Osteoblast (primary cell): ENCODE measurements at places on chromosomes 5 and 9. TPM values are rescaled to one million over a fixed set of nuclear protein-coding genes. Genes with fewer than 3 reads are reported as not detected.
A peak's percentile ranks its signal among the peaks of the same experiment; 100 is the strongest.

Gene QRFP
- not detected in 2 replicates for total RNA-seq

Gene PCA3
- total RNA-seq, result under 0.01 and 0.36 TPM in 2 replicates

Gene PPIC
- total RNA-seq, result 92.8 and 109 TPM in 2 replicates

Gene NMUR2
- not detected in 2 replicates for total RNA-seq

Gene LCN9
- not detected in 2 replicates for total RNA-seq

Gene BARHL1
- total RNA-seq, result not detected in 2 replicates

Gene PCDHA1
- not detected in 2 replicates for total RNA-seq

Gene KCNMB1
- total RNA-seq, result under 0.01 TPM in 2 replicates

Gene IFNB1
- total RNA-seq, result not detected in 2 replicates

- DNase-seq, result no peak
Measured at GRCh38 chr5:154652746-154653417, 102.3 kb upstream of the LARP1 start.

DNA sequence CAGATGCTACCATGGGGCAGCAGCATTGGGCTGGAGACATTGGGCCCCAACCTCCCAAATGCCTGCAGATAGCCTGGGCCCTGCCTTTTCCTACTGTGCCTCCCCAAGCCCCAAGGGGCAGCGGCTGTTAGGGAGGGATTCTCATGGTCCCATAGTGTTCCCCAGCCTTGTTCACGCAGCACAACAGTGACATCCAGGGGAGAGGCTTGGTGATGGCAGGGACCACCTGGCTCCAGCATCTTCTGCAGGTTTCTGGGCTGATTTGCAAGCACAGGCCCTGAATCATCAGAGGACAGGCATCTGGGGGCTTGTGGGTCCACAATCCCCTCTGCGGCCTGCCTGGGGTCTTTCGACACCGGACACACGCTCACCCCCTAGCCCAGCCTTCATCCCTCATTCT, 354.6 kb downstream of the SLIT3 start:
- no peak for DNase-seq

- DNase-seq, result no peak
Measured at GRCh38 chr5:77326986-77327734, 116.7 kb downstream of the PDE8B start.

- no peak for DNase-seq
Measured at GRCh38 chr9:19372567-19372966, 7.5 kb downstream of the RPS6 start.

- no peak for DNase-seq
Measured at GRCh38 chr5:132029609-132030330, 18.3 kb upstream of the ACSL6 start.

DNA sequence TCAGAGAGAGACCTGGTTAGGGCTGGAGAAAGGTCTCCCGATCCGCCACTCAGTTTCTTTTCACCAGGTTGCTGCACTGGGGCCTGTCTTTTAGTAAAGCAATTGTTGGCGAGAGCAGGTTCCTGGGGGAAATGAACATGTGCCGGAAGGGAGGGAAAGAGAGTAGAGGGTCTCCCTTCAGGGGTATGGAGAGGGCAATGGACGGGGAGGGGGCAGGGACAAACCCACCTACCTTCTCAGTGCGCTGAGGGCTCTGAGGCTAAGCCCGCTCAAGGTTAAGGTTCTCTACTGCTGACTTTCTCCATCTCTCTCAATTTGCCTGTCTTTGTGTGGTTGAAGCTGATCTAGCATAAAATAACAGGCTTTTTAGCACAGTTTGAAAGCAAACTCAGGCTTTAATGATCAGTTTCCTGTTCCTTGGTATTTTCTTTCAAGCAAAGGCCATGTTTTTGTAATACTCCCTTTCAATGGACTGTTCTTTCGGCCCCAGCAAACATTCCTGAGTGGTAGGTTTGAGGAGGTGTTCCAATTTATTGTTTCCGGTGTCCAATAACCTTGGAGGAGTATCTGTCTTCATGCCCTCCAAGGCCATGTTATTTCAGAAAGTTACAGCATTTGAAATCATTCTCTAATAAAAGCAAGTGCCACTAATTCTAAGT, 25.5 kb upstream of the TRAF1 start:
- DNase-seq, result no peak

DNA sequence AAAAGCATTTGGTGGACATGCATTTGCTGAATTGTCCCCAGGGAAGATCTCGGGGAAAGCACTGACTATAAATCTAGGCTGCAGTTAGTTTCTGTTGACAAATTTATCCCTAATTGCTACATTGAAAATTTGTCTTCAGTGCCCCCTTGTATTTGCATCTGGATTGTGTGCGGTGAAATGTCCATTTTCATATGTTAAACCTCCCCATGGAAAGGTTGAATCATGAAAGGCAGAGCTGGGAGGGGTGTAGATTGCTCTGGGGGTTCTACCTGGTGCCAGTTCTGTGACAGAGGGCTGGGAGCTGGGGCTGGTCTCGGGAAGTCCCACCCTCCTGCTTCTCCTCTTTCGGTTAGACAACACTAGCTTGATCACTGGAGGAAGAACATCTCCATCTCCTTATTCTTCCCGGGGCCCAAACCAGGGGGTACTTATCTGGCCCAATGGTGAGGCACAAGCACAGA, 101.9 kb downstream of the GADD45G start:
- no peak for DNase-seq

DNA sequence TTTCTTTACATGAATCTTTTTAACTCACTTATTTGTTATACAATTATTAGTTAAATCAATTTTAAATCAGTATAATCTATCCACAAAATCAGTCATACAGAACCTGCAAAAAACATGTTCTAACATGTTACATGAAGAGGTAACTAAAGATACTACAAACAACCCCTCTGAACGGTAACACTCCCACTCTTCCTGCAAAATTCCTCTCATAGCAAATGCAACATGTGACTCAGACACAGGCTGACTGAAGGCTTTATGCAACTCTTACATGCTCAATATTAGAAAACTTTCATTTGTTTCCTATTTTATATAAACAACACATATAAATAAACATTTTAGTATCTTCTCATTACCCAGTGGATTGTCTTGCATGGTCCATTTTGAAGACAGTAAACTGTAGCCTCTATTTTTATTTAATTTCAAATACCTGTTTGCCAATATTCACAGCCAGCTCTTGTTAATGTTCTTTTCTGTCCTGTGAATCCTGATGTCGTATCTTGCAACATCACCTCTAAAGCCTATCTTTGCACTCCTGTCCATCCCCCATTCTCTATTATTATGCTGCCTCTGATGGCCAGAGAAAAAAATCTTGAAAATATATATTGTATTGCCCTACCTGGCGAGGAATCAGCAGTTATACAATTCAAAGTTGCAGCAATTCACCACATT, 100.5 kb upstream of the CCDC152 start:
- DNase-seq, result no peak

DNA sequence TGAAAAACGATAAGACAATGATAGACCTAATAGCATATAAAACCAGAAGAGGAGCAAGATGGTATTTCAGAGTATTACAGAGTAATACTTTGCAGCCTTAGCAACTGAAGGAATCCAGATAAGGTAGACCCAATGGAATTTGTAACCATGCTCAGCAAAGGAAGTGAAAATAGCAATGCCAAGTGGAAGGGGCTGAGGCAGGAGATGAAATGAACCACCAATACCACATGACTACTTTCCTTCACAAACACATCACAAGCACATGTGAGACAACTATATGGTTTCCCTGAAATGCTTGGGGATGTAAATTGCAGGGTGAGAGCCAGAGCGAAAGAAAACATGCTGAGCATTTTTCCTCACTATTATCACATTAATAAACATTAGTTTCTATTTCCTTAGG, 79.8 kb upstream of the MELK start:
- DNase-seq, result no peak

GRCh38 chr9:134959971-134960310, 42.2 kb upstream of the FCN1 start:
- peak; percentile 29 for DNase-seq

DNA sequence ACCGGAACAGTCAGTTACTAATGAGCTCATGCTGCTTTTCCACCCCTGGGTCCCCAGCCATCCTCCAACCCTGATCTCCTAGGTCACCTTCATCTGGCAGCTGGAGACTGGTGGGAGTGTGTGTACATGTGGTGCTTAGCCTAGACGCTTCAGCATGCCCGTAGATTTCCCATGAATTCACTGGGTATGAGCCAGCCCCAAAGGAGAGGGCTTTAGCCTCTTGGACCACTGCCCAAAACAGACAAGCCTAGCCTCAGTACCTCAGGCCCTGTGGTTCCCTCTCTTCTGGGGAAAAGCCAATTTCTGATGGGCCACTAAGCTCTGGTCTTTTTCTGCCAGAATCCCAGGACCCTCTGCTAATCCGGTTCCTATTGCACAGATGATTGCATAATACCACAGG, 48.0 kb upstream of the ASTN2 start:
- no peak for DNase-seq

DNA sequence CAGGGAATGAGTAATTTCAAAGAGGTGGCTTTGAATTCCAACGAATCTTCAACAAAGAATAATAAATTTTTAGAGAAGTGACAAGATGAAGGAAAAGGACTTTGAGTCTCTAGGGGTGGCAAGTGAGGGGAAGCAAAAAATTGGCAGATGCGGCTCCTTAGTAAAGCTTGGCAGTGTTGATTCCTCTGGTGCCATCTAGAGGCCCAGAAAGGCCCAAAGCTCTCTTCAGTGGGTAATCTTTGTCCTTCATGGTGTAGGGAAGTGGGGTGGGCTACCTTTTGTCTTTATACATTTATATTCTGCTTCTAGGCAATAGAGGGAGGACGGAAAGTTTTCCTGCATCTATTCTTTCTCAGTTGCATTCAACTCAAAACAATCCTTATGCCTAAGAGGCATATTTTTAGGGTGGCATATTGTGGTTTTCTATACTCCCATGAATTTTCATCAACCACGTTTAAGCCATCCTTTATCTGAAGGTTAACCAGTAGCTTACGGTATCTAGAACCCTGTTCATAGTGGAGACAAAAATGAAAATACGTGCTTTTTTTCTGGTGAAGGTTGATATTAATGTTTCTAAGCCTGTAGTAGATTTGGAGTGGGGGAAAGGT, 17.5 kb upstream of the ROPN1L start:
- no peak for DNase-seq

- peak; percentile 47 for DNase-seq
Measured at GRCh38 chr9:98698856-98699255, 9.9 kb downstream of the GABBR2 start.

GRCh38 chr5:115720888-115721287, 95.1 kb upstream of the TMED7 start:
- no peak for DNase-seq

GRCh38 chr5:98796197-98796972, 22.9 kb downstream of the RGMB start:
- peak; percentile 83 for DNase-seq

DNA sequence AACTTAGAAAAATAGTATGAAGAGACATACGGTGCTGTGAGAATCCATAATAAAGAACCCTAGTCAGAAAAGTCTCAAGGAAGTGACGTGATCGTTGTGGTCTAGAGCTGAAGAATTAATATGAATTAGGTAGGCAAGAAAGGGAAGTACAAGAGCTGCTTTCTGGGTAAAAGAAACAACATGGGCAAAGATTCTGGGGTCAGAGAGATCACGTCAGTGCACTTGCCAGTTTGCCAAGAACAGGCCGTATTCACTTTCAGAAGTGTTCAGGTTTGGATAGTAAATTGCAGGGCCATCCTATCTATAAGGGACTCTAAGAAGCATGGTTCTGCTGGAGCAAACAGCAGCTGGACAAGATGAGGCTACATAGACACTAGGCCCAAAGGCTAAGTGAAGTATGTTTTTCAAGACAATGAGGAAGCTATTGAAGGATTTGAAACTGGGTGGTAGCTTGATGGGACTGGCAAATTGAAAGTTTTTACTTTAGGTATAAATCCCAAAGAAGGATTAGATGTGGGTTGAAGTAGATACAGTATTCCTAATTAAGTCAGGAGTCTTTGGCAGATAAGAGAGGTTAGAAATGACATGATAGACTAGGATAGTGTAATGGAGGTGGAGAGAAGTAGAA, 4.8 kb upstream of the CHD1 start:
- no peak for DNase-seq

GRCh38 chr5:68173007-68173406, 42.5 kb upstream of the PIK3R1 start:
- no peak for DNase-seq

GRCh38 chr5:178094345-178094744, 19.0 kb upstream of the N4BP3 start:
- DNase-seq, result no peak

GRCh38 chr9:134217431-134218210, 53.3 kb upstream of the RNU6ATAC start:
- peak; percentile 62 for DNase-seq

DNA sequence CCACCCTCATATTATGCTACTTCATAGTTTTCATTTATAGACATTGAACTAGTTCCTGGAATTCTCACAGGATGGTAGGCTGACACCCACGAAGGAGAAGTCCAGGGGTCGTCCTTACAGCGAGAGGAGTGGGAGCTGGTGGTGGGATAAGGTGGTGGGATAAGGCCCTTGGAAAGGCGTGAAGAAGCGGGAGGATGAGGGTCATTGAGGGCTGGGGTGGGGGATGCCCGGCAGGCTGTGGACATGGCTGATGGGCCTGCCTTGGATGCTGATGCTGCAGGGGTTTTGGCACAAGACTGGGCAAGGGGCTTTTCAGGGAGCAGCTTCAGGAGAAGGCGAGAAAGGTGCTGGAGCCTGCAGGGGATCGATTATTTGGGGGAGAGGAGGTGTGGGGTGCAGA, 9.4 kb downstream of the DAB2IP start:
- DNase-seq, result peak; percentile 18

GRCh38 chr9:22045423-22045822, 36.3 kb upstream of the CDKN2B start:
- no peak for DNase-seq

- no peak for DNase-seq
Measured at GRCh38 chr5:67002832-67003684, 193.5 kb downstream of the CD180 start.

- peak; percentile 18 for DNase-seq
Measured at GRCh38 chr5:93658044-93658443, 75.0 kb downstream of the NR2F1 start.

DNA sequence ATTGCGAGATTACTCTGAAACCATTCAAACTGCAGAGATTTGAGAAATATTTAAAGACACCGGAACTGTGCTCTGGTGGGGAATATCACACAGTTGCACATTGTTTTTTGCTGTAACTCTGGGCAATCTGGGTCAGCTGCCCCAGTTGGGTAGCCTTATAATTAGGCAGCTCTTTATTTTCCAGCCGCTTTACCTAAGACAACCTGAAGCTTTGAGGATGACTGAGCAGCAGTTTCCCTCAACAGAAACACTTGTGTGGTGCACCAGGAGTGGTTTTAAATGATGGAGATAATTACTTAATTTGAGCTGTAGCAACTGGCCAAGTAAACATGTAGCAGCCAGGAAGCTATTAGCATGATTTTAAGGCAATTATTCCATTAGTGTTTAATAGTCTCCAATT, 2.9 kb downstream of the PLCXD3 start:
- no peak for DNase-seq
